ENCODE measurements at places on chromosomes 6 and 20.

DNA sequence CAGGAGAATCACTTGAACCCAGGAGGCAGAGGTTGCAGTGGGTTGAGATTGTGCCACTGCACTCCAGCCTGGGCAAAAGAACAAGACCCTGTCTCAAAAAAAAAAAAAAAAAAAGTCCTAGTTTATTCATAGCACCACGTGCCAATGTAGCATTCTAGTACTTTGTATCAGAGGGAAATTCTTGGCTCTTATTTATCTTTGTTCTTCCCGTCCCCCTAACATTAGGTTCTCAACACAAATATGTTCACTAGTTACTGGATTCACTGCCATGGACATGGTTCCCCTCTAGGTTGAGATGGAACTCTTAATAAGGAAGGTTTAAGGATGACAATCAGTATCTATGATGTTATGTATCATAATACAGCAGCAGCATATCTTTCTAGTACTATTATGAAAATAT is 178.5 kb downstream of the KIF6 start:
- DNase-seq: no peak

DNA sequence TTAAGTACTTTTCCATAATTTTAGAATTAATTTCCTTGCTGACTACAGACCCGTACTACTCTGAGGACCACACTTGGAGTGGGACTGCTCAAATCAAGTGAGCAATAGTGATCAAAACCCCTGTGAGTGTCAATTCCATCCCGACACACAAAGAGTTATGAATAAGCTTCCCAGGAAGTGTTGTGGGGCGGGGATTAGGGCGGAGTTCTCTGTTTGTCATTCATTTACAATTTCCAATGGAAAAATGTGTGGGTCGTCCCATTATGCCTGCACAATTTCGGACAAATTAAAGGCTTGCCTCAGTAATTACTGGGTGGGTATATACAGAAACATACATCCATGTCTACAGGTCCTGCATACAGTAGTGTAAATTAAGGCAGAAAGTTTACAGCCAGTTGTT is 84.2 kb downstream of the ISM1 start:
- DNase-seq: no peak

DNA sequence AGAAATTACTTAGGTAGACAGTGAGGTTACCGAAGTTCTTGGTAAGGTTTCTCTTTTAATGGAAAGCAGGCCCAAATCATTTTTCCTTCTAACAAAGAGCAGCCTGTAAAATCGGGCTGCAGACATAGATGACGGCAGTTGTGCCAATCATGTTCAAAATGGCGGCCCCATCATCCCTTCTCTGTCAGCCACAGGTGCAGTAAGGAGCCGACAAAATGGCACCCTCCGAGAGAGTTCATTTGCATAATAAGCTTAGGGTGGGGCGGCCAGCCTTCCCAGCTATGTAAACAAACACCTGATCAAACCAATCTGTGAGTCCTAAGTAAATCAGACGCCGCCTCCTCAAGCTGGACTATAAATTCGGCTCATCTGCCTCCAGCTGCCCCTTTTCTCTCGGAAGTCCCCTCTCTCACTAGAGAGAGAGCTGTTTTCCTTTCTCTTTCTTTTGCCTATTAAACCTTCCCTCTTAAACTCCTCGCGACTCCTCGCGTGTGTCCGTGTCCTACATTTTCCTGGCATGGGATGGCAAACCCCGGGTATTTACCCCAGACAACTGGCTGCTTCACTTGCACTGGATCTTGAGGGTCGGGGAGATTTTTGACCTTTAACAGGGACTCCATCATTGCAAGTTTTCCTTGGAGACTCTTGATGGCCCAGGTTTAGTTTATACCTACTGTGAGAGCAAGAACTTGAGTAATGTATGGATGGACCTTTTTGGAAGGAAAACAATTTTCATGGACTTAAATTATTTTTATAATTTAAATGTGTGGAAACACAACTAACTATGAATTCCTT is 8.9 kb upstream of the DDR1 start:
- no peak for DNase-seq

DNA sequence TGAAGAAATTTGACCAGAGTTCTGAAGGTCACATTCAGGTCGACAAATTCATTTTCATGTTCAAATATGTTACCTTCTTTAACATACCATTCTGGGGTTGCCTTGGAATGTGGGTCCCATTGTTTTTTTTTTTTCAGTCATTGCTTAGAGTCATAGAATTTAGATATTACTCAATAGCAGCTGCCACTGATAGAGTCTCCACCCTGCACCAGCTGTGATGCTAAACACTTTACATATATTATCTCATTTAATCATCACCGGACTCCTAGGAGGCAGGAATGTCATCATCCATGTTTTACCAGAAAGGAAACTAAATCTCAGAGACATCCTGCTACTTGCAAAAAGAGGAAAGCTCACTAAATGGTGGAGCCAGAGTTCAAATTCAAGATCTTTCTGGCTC is 204.7 kb downstream of the ESR1 start:
- no peak for DNase-seq

DNA sequence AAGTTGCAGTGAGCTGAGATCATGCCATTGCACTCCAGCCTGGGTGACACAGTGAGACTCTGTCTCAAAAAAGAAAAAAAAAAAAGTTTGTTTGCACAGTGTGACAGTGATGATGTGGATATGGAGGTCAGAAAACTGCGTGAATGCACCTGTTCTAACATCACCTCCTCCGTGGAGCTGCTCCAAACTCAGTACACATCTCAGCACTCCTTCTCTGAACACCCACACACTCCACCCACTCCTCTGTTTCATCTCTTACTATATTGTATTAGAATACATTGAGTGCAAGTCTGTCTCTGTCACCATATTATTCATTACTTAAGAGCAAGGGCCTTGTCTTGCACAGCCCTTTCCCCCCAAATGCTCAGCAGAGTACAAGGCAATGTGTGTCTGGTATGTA is 51.5 kb upstream of the ENPP4 start:
- DNase-seq: no peak

DNA sequence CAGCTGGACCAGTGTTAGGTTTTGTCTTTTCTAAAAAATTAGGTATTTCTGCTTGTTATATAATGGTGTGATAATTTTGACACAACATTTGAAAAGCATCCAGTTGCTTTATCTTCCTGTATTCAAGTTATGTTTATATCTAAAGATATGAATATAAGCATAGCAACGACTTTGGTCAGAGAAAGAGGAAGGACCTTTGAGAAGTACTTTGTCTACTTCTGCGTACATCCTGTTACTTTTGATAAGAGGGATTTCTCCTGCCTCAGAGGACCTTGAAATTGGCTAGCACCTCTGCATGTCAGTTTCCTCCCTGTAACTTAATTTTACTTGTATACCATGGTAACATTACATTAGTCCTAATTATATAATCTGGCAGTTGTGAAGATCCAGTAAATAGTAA is 24.8 kb downstream of the PHF20 start:
- no peak for DNase-seq

GRCh38 chr6:152636021-152636608 is 1.0 kb downstream of the SYNE1 start:
- DNase-seq: no peak

GRCh38 chr6:152981989-152982903 is 595 bp downstream of the FBXO5 start:
- no peak for DNase-seq

GRCh38 chr6:108685970-108686369 is 125.3 kb downstream of the FOXO3 start:
- DNase-seq: no peak

DNA sequence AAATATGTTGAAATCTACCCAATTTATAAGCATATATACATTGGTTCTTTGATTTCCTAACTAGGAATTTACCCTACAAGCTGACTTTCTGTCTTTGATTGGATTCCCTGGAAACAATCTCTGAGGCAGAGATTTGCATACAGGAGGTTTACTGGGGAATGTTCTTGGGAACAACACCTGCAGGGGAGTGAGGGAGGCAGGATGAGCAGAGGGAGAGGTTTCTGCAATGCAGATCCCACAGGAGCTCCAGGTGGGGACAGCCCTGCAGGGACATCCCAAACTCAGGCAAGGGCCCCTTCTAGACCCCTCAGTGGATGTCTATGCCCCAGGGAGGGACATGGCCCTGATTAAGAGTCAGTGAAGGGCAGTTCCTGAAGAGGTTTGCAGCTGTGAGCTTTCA is 95.2 kb upstream of the CCDC167 start:
- no peak for DNase-seq

DNA sequence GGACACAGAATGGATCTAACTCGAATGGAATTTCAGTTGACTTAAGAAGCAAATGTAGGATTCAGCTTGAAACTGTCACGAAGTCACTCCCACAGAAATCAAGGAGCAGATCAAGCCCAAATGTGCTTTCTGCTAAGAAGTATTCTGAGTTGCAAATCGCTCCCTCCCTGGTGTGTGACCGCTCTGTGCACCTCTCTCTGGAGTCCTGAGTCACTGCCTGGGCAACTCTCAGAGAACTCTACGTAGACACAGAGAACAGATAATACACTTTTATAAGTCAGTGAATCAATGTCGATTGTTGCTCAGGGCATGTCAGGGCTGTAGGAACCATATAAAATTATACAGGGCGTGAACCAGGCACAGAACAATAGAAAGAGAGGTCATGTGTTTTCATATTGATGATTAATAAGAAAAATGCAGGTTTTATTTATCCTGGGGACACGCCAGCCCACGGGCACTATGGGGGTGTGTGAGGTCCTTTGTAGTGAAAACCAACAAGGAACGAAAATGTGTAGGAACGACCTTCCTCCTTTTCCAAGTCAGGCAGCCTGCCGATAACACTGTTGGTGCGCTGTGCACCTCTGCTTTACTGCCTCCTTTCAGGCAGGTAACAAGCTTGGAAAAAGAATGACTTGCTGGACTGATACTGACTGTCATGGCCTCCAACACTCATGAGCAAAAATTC is 248.1 kb upstream of the FOXQ1 start:
- DNase-seq: no peak

- DNase-seq: no peak
These were observed 35.0 kb upstream of the PNRC1 start for GRCh38 chr6:89045576-89045975.

GRCh38 chr6:25296217-25296905 is 17.2 kb downstream of the CARMIL1 start:
- no peak for DNase-seq

DNA sequence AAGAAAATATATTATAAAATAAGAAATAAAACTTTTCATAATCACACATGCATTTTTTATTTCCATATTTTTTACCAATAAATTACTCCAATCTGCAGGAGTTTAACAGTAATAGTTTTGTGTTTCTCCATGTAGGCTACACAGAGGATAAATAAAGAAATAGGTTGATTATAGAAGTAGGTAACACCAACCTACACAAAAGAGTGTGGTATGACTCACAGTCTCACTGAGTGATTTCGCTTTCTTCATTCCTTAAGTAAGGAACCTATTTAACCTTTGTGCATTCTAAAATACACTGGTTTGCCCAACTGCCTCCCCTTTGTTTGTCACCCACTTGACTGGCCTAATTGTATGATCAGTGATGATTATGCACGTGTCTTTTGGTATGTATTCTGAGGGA is 244.2 kb upstream of the RIMS1 start:
- DNase-seq: no peak

- no peak for DNase-seq
These were observed 179.1 kb downstream of the SYNDIG1 start for GRCh38 chr20:24648481-24648880.

DNA sequence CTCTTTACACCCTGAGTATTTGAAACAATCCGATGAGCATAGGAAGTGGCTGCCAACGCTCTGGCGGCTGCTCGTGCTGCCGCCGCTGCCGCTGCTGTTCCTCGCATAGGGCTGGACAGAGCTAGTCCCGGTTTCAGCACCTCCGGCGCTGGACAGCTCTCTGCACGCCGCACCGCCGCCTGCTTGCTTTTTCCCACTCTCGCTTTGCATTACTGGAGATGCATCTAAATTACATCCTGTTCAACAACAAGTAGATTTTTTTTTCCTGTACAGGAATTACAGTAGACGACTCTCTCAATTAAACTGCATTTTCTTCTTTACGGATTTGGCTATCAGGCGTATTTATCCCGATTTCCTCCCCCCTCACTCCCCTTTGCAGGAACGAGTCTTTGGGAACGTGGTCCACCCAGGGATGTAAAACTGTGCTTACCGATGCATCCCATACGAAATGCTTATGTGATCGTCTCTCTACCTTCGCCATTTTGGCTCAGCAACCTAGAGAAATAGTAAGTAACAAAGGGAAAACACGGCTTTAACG is 563.8 kb downstream of the LMBRD1 start:
- DNase-seq: no peak

DNA sequence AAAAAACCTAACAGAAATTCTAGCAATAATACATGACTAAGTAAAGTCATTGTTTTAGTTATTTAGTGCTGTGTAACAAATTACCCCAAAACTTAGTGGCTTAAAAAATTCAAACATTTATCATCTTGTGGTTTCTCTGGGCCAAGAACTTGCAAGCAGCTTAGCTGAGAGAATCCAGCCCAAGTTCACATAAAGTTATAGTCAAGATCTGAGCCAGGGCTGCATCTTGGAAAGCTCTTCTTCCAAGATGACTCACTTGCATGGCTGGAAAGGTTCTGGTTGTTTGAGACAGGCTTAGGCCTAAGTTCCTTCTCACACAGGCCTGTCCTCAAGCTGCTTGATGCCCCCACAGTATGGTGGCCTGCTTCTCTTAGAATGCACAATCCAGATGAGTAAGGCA is 217.8 kb upstream of the TSHZ2 start:
- no peak for DNase-seq

GRCh38 chr20:20036756-20037155 is 15.5 kb downstream of the CRNKL1 start:
- DNase-seq: no peak

DNA sequence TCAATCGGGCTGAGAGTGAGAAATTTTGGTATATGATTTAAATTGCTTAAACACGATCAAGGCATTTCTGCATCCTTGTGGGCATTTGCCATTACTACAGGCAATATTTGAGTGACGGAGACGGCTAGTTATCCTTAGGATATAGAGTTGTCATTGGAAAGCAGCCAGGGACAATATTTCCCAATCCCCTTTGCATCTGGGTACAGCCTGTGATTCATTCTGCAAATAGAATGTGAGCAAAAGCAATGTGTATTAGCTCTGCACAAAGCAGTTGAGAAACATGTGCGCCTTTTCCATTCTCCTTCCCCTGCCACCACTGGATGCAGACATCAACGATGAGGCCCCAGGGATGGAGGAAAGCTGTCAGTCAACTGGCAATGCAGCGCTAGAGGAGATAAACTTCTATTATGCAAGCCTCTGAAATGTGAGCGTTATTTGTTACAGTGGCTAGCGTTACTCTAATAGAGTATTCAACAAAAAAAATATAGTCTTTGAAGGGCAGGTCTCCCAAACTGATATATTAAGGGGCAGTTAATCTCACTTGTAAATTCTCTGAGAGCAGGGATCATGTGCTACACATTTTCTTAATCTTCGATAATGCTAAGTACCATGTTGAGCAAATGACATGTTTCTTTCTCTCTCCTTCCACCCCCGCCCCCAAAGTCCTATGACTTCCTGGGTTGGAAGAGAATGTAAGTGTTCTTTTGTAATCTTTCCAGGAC is 37.1 kb upstream of the NCOA3 start:
- DNase-seq: no peak

- DNase-seq: no peak
These were observed 53.6 kb upstream of the TTPAL start for GRCh38 chr20:44422083-44422482.
